ENCODE measurements at places on chromosomes 5 and 9. TPM values are rescaled to one million over a fixed set of nuclear protein-coding genes. Genes with fewer than 3 reads are reported as not detected.

Gene SLIT3
- 60.6 TPM for total RNA-seq

Gene SLC27A6
- total RNA-seq = 0.51 TPM

Gene C5
- 5.6 TPM for total RNA-seq

Gene KCNV2
- total RNA-seq = not detected

Gene CNTLN
- 5.4 TPM for total RNA-seq

Gene NR5A1
- total RNA-seq = not detected

Gene CCDC171
- 1.3 TPM for total RNA-seq

Gene TAF1L
- not detected for total RNA-seq

Gene NR2F1
- total RNA-seq = 175 TPM

Gene SLC4A9
- total RNA-seq = under 0.01 TPM

Gene SURF4
- total RNA-seq = 243 TPM

Gene TLX3
- not detected for total RNA-seq

Gene IL13
- not detected for total RNA-seq

Gene NMUR2
- not detected for total RNA-seq

Gene ALDH1B1
- 22.5 TPM for total RNA-seq

Gene DRD1
- not detected for total RNA-seq

Gene PCDHA9
- not detected for total RNA-seq
